ENCODE measurements at places on chromosomes 7 and 10.
A peak's percentile ranks its signal among the peaks of the same experiment; 100 is the strongest.

- DNase-seq, result peak; percentile 74
Observed at GRCh38 chr10:78700413-78700812, 368.4 kb upstream of the ZMIZ1 start.

- peak; percentile 36 for DNase-seq
Observed at GRCh38 chr10:68406111-68406814, 814 bp downstream of the RUFY2 start.

DNA sequence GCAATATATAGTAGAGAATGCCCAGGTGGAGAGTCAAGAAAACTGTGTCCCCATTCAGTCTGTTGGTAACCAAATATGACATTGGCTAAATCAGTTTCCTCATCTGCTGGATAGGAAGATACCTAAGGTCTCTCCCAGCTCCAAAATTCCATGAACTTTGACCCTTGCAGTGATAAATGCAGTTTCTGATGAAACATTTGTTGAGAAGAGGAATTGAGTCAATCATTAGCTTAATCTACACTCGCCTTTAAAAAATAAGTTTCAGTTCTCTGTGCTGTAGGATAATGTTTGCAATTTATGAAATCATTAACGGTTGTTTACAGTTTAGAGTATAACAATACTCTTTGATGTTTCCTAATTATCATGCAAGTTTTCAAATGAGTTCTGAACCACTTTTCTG lies 38.0 kb upstream of the SLC25A13 start:
- no peak for DNase-seq

DNA sequence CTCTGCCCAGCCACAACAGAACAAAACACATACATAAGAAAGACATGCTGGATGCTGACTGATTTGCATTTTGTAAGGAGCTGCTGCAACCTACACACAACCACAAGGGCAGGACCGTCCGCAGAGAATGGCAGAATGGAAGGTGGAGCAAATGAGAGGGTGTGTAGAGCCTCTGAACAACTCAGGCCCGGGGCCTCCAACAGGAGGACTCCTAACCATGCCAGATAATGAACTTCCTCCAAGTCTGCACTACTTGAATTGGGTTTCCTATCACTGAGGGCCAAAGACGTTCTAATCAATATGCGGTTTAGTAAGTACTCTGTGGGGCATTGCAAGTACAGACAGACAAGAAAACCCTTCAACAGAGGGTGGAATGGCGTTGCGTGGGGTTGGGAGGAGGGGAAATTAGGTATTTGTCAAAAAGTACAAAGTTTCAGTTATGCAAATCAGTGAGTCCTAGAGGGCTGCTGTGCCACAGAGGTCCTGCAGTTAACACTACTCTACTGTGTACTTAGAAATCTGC lies 14.6 kb downstream of the VOPP1 start:
- DNase-seq, result no peak
